ENCODE measurements at places on chromosomes 7 and 10.

DNA sequence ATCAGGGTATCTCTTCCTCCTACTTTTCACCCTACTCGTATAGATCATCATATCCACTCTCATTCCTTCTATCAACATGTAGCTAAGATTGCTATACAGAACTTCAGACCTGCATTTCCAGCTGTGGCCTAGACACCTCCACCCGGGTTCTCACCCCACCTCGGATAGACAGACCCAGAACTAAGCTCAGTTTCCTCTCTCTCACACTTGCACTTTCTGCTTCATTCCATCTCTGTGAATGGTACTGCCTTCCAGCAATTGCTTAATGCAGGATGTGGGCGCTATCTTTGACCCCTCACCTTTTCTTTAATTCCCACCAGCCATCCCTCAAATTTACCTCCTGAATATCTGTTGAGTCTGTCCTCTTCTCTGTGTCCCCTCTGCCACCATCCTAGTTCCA is 35.7 kb downstream of the AGK start:
- DNase-seq = no peak

DNA sequence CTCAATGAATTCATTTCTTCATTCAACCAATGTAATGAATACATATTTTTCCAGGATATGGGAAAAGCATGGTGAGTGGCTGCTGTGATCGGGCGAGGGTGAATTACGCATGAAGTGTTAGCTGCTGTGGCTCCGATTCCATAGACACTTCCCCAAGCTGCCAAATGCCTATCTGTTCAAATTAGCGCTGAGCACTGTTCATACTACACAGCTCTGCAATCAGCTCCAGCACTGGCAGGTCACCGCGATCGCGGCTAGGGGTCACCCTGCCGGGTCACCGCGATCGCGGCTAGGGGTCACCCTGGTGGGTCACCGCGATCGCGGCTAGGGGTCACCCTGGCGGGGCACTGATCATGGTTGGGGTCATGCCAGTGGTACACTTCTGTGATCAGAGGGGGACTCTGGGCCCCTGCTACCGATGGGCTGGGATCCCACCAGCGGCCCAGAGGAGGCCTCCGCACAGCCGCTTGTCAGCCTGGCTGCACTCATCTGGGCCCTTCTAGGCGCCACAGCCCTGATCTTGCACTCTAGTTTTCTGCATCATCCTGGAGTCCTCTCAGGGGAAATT is 49.3 kb downstream of the JAKMIP3 start:
- DNase-seq = no peak

DNA sequence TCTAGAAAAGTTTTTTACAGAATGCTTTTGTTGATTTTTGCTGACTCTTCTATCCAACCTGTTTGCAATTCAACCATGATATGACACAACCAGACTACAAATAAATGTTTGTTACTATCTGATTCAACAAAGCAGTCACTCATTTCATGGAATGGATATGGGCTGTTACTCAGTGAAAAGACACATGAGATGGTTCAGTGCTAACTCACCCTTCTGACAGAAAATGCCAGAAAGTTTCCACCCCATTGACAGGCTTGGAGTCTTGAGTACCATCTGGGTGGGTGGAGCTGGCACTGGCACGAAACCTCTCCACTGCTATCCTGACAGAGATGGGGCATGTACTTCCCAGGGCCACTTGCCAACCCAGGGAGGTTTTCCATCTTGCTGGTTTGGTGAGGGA is 39.5 kb downstream of the RBM28 start:
- no peak for DNase-seq

- peak; percentile 72 for DNase-seq
Measured at GRCh38 chr7:95327356-95327755, 3.0 kb upstream of the PON1 start.

- peak; percentile 3 for DNase-seq
Measured at GRCh38 chr10:58209669-58210068, 58.0 kb downstream of the IPMK start.

DNA sequence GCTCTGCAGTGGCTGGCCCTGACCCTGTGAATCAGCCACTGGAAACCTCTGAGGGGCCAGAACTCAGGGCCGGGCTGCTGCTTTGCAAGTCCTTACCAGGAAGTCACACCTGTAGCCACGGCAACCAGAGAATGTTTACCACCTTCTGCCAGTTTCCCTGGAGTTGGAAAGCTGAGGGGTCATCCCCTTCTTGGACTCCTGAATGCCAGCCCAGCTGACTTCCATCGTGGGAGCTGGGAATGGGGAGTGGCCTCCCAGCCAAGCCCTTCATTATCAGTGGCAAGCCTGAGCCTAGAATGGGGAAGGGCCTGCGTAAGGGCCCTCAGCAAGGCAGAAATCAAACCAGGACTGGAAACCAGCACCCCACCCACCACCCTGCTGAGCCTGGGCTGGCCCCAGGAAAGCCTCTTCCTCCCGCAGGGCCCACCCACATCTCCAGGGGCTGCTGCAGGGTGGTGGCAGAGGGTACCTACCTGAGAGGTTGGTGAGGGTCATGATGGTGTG is 6.5 kb upstream of the CRHR2 start:
- no peak for DNase-seq

GRCh38 chr7:157483515-157483914 is 146.7 kb downstream of the DNAJB6 start:
- no peak for DNase-seq

GRCh38 chr7:21642422-21642821 is 99.6 kb downstream of the DNAH11 start:
- peak; percentile 19 for DNase-seq

GRCh38 chr10:75708060-75708459 is 276.6 kb downstream of the LRMDA start:
- no peak for DNase-seq

- DNase-seq = peak; percentile 75
Measured at GRCh38 chr7:128425850-128426249, 16.1 kb upstream of the IMPDH1 start.

DNA sequence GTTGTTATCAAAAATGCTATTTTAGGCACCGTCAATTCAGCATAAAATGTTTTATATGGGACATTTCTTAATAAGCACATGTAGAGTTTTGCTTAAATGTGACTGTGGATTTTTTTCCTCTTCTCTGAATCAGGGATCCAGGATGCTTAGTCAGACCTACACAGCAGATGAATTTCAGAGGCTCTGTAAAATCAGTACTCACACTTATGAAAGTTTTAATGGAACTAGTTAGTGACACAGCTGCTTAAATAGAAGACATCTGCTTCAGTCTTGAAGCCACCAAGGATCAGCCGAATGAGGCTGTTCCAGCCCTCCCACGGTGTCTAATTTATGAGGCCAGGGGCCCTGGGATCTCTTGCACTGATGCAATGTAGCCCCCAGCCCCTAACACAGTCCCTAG is 136.0 kb downstream of the MYOF start:
- DNase-seq = no peak

- no peak for DNase-seq
Measured at GRCh38 chr10:71741671-71742070, 22.1 kb upstream of the C10orf105 start.

DNA sequence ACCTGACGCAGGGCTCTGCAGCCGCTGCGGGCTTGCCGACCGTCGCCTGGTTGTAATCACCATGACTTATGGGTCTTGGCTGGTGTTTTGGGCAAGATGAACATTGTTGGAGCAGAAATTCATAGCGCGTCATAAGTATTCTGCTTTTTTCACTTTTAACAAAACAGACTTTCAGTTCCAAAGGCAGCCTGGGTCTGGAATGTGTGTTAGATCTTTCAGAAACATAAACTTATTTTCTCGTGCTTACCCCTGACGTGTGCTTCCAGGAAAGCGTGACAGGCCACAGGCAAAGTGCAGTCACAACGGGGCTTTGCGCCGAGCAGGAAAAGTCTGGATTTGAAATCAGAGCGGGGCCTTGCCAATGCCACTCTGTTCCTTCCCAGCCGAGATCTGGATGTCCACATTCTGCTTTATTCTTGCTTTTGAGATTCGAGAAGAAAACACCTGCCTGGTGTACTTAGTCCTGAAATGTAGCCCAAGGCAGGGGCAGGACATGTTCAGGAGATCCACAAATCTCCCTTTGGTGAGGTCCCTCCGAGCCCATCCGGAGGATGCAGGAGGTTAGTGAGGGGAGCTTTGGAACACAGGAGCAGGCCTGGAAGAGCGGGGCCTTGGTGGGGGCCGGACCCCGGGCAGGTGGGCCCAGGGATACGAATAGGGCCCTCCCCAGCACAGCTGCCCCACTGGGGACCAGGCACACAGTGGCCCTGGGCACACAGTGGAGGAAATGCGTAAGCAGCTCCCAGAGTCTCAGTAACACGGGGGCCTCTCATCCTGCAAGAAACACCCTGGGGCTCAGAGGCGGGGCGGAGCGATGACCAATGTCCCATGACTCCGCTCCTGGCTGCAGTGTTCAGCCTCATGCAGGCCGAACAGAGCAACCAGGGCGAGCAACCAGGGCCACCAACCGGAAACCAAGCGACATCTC is 49.5 kb upstream of the EBF3 start:
- no peak for DNase-seq

DNA sequence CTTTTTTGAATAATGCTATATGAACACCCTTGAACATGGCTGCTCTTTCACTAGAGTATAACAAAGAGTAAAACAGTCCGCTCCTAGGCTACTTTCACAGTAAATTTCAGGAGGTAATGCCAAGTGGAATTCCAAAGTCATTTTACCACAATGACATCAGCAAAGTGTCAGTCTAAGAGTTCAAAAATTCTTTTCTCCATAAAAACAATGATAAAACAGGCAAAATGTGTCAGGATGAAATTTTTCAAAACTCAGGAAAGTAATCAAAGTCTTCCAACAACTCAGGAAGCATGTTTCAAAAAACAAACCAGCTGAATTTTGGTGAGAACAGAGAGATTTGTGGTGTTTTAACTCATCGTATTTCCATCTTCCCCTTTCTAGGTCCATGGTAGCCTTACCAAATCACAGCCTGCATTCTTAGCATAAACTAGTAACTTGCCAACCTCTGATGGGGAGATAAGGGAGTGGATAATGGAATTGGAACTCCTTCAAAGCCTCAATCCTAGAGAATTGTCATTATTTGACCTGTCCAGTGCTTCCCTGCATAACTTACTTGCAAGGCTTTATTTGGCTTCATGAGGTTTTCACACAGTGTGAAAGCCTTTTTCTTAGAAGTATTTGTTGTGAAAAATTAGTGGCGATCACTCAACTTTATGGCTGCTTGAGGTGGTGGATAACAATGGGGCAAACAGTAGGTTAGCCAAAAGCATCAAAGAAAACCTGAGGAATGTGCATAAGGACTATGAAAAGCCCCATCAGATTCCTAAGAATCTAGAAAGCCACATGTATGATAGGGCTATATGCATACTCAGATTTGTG is 302.7 kb downstream of the HDAC9 start:
- DNase-seq = no peak

DNA sequence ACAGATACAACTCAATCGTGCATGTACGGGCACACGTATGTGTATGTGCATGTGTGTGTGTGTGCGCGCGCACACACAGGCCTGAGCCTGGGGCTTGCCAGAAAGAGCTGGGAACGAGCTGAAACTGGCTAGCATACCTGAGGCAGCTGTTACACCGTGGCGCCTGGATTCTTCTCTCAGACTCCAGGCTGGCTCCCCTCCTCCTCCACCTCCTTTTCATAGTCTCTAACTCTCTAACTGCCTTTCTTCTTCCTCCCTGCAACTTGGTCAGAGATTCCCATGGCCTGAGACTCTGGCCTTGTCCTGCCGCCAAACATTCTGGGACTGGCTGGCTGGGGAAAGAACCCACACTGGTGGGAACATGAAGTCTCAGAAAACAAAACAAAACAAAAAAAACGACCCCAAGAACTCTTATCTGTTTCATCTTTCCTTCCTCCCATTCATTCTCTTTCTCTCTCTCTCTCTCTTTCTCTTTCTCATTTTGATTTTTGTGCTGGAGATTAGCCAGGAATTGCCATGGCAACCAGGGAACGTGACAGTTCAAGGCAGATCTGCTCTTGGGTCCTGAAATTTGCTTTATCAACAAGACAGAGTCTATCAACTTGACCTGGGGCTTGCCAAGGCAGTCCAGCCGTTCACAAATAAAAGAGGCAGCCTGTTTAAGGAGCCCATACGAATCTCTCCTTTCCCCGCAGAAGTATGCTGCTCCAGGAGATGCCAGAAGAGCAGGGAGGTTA is 76.8 kb upstream of the SEM1 start:
- DNase-seq = peak; percentile 6

- DNase-seq = no peak
Measured at GRCh38 chr10:108425283-108425964, 1260.9 kb upstream of the SORCS1 start.

DNA sequence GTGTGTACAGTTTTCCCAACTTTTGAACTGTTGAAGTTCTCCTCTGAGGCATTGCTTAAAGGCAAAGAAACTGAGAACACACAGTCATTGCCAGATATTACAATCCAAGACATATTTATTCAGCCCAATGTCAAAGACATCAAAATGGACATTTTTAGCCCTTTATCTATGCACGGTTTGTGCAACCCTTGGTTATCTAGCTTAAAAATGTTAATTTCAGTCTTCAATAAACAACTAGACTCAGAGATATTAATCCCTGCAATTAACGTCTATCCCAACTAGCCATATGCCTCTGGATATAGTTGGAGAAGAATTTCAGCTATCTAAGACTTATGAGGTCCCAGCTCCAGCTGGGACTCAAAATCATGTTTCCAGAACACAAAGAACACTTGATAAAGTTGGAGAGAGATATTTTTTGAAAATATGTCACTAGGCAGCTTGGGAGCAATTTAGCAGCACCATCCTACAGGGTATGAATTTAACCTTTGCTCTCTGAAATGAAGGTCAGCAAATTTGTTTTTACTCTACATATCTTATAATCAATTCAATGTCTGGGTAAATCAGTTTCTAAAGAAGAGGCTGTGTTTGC is 357.0 kb downstream of the RNLS start:
- no peak for DNase-seq

GRCh38 chr10:62092301-62093030 is 176.2 kb downstream of the RTKN2 start:
- DNase-seq = no peak

DNA sequence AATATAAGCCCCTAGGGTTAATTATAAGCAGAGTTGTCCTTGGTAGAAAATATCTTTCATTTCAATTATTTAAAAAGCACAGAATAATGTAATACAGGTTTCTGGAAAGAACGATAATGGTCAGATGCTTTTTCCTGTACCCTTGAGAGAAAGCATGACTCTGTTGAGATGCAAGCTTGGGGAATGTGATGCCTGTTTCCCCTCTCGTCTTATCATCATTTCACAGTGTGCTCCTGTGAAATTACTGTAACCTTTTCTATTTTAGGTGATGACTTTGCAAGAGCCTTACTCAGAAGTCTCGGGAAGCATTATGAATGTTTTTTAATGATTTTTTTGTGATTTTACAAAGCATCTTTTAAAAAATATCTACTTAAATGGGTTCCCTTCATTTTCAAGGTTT is 243.0 kb downstream of the POLR1F start:
- no peak for DNase-seq

GRCh38 chr7:84161398-84161797 is 33.2 kb downstream of the SEMA3A start:
- no peak for DNase-seq

DNA sequence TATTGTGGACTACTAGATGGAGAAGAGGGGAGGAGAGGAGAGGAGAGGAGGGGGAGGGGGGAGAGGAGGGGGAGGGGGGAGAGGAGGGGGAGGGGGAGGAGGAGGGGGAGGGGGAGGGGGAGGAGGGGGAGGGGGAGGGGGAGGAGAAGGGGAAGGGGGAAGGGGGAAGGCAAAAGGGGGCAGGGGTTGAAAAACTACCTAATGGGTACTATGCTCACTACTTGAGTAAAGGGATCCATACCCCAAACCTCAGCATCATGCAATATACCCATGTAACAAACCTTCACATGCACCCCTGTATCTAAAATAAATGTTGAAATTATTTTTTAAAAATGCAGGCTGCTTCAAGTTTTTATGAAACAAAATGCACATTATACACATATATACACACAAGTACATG is 15.1 kb upstream of the LMOD2 start:
- no peak for DNase-seq

- DNase-seq = no peak
Measured at GRCh38 chr10:3858051-3858845, 73.2 kb upstream of the KLF6 start.
